Mesendoderm (in vitro differentiated cells): ENCODE measurements at places on chromosomes 16 and 17.

DNA sequence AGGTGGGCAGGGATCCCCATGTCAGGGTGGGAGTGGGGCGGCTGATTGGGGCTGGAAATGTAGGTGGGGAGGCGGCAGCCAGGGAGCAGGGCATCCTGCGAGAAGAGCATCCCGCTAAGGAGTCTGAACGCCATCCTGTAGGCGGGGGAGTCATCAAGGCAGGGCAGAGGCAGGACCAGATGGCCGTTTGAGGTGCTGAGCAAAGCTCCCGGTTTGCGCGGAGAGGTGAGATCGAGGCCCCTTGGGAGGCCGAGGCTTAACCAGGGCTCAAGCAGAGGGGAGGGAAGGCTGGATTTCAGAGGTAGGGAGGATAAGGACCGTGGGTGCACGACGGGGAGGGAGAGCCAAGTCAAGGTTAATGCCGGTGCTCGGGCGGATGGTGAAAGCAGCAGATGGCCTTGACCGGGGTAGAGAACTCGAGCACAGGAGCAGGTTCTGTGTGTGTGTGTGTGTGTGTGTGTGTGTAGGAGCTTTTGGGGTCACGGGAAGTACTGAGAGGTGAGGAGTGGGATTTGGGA is 472 bp upstream of the NME2 start:
- peaks cover 17% of the 10 kb centered on the region for H3K36me3 ChIP-seq
- peak overlapping the region; percentile 78 for H3K4me3 ChIP-seq
- H3K4me1 ChIP-seq = peaks cover 1% of the 10 kb centered on the region
- no peaks in the 10 kb centered on the region for H3K27me3 ChIP-seq
- DNase-seq = no peak
- peak overlapping the region; percentile 47 for H3K27ac ChIP-seq

GRCh38 chr17:17970699-17971430 is 1.3 kb downstream of the TOM1L2 start:
- no peaks in the 10 kb centered on the region for H3K36me3 ChIP-seq
- DNase-seq = no peak
- H3K4me1 ChIP-seq = peaks cover 5% of the 10 kb centered on the region

DNA sequence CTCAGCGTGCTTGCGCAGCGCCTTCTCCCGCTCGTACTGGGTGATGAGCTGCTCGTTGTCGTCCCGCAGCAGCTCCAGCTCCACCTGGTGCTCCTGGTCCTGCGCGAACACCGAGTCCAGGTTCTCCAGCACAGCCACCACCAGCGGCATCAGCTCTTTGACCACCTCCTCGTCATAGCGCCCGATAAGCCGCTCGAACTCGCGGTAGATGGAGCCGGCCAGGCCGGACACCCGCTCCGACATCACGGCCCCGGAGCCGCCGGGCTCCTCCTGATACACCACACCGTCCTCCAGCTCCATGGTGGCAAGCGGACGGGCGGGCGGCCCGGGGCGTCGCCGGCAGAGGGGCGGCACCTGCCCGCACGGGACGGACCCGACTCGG is 320 bp downstream of the SPAG9 start:
- peaks cover 2% of the 10 kb centered on the region for H3K4me1 ChIP-seq
- H3K36me3 ChIP-seq = no peaks in the 10 kb centered on the region
- peak overlapping the region; percentile 98 for H3K4me3 ChIP-seq
- H3K27me3 ChIP-seq = no peaks in the 10 kb centered on the region

- no peak overlapping the region for H3K27ac ChIP-seq
- H3K27me3 ChIP-seq = no peaks in the 10 kb centered on the region
- no peak for DNase-seq
- no peaks in the 10 kb centered on the region for H3K4me1 ChIP-seq
Measured at GRCh38 chr16:8108991-8109509, 481.3 kb downstream of the TMEM114 start.

DNA sequence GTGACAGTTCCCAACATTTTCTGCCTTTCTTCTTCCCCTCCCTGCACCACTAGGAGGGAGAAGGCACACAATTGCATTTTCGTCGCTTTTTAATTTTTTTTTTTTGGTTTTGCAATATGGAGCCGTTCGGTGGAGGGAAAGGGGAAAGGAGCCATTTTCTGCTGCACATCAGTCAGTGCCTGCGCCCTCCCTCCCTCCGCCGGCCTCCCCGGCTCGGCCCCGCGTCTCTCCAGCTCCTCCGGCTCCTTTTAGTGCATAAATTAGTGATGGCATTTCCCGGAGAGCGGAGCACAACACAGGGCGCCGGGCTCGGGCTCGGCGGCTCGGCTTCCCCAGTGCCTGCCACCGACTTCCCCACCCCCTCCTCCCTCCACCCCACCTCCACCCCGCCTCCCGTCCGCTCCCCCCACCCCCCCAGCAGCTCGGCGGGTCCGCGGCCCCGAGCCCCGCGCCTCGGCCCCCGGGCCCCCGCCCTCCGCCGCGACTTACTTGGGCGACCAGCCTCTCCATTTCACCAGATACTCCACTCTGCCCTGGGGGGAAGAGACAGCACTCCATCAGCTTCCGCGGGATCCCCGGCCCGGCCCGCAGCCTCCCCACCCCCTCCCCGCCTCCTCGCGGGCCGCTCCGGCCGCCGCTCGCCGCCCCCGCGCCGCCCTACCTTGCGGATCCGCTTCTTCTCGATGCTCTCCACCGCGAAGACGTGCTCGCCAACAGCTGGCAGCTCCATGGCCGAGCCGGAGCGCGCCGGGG is 542 bp downstream of the CBX4 start:
- H3K27ac ChIP-seq = peak overlapping the region; percentile 65
- H3K36me3 ChIP-seq = no peaks in the 10 kb centered on the region
- DNase-seq = peak; percentile 87
- H3K4me3 ChIP-seq = peak overlapping the region; percentile 57
- H3K27me3 ChIP-seq = peaks cover 48% of the 10 kb centered on the region

DNA sequence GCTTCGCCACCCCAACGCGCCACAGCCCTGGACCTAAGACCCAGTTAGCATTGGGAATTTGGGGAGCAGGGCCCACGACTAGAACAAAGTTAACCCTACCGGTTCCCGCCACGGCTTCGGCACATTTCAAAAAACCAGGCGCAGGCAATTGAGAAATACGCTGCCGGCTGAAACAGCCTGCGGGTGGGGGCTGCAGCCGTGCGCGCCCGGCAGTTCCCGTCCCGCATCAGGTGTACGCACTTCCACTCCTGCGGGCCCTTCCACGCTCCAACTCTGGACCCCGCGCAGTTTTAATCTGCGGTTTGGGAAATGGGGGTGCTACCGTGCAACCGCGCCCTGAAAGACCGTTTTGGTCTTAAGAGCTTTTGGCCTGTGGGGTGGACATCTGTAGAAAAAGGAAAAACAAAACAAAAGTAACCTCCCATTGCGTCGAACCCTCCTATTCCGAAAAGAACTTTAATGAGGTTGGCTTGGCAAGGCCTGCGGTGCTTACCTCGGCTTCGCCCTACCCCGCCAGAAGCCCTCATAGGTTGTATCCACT is 7.1 kb downstream of the IRX5 start:
- no peak overlapping the region for H3K4me3 ChIP-seq
- DNase-seq = no peak
- H3K27ac ChIP-seq = no peak overlapping the region
- H3K4me1 ChIP-seq = no peaks in the 10 kb centered on the region
- no peaks in the 10 kb centered on the region for H3K36me3 ChIP-seq

DNA sequence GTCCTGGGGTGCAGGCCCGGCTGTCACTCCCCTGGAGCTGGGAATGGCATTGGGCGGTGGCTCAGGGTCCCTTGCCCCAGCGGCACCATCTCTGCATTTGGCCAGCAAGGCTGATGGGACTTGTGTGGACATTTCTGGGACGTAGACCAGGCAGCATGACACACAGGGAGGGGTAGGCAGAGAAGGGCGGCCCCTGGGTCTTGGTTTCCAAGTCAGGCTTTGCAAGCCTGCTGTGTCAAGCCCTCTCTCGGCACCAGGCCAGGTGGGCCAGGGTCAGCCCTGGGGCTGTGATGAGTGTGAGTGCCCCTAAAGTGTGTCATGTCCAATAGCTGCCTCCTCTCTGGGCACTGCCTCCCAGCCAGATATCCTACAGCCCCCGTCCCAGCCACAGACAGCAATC is 335.2 kb downstream of the SEC14L1 start:
- H3K4me3 ChIP-seq = no peak overlapping the region
- no peak for DNase-seq
- peaks cover 48% of the 10 kb centered on the region for H3K4me1 ChIP-seq

GRCh38 chr16:57764006-57764340 is 28.4 kb downstream of the KATNB1 start:
- H3K27ac ChIP-seq = no peak overlapping the region
- no peak overlapping the region for H3K4me3 ChIP-seq
- H3K4me1 ChIP-seq = peaks cover 2% of the 10 kb centered on the region
- peaks cover 5% of the 10 kb centered on the region for H3K36me3 ChIP-seq
- no peak for DNase-seq

DNA sequence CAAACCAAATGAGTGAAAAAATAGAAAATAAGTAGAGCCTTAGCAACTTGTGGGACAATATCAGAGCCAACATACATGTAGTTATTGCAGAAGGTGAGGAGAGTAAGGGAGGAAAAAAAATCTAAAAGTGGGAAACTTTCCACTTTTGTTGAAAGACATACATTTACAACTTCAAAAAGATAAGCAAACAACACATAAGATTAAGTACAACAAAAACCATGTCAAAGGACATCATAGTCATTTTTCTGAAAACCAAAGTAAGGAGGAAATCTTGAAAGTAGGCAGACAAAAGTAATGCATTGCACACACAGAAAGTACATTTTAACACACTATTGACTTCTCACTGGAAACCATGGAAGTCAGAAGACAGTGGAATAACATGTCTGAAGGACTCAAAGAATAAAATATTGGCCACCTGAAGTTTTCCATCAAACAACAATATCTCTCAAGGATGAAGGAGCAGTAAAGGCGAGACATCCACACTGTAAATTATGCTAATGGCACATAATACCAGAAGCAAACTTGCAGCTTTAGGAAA is 291.9 kb downstream of the BCAS3 start:
- H3K4me1 ChIP-seq = no peaks in the 10 kb centered on the region
- no peak overlapping the region for H3K27ac ChIP-seq
- no peak for DNase-seq
- no peaks in the 10 kb centered on the region for H3K36me3 ChIP-seq
- H3K4me3 ChIP-seq = no peak overlapping the region

DNA sequence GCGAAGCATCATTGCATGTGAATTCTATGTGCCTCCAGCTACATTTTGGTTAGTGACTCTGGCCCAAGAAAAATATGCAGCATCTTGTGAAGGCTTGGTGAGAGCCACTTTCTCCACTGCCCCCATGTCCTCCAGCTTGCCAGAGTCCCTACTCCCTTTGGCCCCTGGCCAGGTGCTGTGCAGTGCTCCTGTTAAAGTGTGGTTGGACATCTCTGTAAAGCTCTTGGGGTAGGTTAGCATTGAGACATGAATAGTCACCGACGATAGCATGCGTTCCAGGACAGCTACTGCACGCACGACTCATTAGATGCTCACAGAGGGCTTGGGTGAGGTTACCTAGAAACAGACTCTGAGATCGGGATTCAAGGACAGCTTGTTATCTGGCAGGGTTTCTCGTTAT is 48.6 kb downstream of the FOXL1 start:
- H3K27ac ChIP-seq = no peak overlapping the region
- DNase-seq = no peak
- H3K4me3 ChIP-seq = no peak overlapping the region
- H3K36me3 ChIP-seq = no peaks in the 10 kb centered on the region
- H3K4me1 ChIP-seq = no peaks in the 10 kb centered on the region

DNA sequence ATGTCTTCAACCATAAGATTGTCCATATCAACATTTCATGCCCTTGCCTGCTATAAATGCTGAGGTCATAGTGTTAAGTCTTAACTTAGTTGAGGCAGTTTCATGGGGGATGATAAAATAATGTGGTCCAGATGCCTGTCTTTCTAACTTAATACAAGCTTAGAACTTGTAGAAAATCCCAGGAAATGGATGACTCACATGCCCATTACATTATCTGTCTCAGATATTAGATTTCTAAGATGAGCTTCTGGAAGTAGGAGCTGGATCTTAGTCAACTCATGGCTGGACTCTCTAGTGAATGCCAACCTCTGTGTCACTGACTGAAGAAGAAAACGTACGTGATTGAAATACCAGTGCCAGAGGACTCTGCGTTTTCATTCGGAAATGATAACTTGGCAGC is 797.5 kb upstream of the EEF2KMT start:
- no peak overlapping the region for H3K4me3 ChIP-seq
- H3K36me3 ChIP-seq = no peaks in the 10 kb centered on the region
- no peaks in the 10 kb centered on the region for H3K4me1 ChIP-seq
- H3K27me3 ChIP-seq = no peaks in the 10 kb centered on the region
- no peak for DNase-seq

DNA sequence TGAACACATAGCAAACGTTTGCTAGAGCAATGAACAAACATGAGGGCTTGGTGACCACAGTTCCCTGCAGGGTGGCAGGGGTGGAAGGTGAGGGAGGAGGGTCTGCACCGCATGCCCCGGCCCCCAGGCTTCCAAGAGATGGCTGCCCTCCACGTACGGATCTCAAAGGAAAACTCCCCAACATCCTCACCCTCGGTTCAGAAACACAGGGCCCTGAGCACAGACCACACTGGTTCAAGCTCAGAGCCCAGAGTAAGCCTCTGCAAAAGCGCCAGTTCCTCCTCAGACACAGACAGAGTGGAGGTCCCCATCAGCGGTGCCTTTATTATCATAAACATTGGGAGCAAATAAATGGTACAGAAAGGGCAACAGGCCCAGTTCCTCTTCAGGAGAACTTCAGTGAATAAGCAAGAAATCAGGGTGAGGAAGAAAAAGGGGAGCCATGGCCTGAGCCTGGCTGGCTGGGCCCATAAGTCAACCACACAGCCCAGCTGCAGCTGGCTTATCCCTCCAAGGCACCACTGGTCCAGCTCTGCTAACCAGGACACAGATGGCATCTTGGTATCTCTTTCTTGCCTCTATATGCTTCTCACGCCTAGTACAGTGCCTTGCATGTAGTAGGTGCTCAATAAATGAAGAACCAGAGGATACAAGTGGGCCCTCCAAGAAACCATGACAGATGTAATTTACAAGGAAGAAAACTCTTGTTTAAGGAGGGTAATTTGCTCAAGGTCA is 11.0 kb downstream of the MPO start:
- DNase-seq = no peak
- no peaks in the 10 kb centered on the region for H3K27me3 ChIP-seq
- no peak overlapping the region for H3K27ac ChIP-seq
- no peak overlapping the region for H3K4me3 ChIP-seq
